ENCODE measurements at places on chromosomes 2 and 18. TPM values are rescaled to one million over a fixed set of nuclear protein-coding genes. Genes with fewer than 3 reads are reported as not detected.
A peak's percentile ranks its signal among the peaks of the same experiment; 100 is the strongest.

- no peak for ATAC-seq
Measured at GRCh38 chr18:53682796-53683195, 541.7 kb downstream of the MBD2 start.

DNA sequence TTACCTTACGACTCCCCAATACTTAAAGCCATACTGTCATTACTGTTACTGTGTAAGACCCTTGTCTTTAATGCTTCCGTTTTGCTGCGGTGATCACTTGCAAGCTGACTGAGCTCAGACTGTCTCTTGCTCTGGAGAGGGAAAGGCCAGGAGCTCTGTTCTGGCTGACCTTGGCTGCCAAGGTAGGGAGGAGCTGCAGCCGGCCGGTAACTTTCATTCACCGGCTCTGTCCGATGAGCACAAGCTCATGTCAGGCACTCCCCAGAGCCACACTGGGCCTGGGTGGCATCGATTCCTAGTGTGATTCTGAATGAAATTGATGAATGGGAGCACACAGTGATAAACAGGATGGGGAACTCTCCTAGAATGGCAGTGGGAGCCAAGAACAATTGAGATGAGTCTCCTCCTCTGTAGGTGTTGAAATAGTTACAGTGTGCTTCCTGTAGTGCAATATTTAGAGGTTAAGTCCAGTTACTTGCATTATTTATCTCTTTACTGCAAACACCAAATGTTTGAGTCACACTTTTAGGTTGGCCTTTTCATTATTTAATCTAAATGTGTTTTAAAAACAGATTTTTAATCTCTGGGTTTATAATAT is 100.9 kb downstream of the ATP9B start:
- ATAC-seq, result peak; percentile 20

- ATAC-seq, result no peak
Measured at GRCh38 chr2:20185176-20186022, 39.5 kb downstream of the SDC1 start.

GRCh38 chr2:231683292-231684235 is 24.8 kb upstream of the PTMA start:
- ATAC-seq, result no peak

The REG3A gene
- total RNA-seq, result not detected

- no peak for ATAC-seq
Measured at GRCh38 chr2:203672856-203673255, 33.6 kb upstream of the CD28 start.

- ATAC-seq, result peak; percentile 91
Measured at GRCh38 chr2:111883661-111884591, at the start of gene ANAPC1. Gene ANAPC1, minus strand, starts transcription at chr2:111884193. Its CDS starts 3,368 bp downstream, at chr2:111880825.

- no peak for ATAC-seq
Measured at GRCh38 chr2:50098242-50098641, 933.7 kb downstream of the NRXN1 start.

- ATAC-seq, result no peak
Measured at GRCh38 chr2:26672818-26673393, 19.6 kb upstream of the KCNK3 start.

GRCh38 chr2:18346344-18346743 is 214.1 kb downstream of the RDH14 start:
- ATAC-seq, result no peak

DNA sequence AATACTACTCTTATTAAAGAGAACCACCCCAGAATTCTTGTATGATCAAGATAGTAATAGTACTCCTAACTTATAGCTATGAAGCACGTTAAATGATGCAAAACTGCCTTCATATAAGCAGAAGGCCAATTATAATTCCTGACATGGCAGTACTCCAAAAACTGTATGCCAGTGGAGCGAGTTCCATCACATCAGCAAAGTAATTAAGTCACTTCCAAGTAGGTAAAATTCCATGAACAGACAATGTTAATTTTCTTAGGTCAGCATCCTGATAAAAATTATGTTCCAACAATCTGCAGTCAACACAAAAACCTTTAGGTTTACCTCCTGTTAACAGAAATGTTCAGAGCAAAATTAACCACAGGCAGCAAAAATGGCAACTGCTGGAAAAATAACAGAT is 136.7 kb downstream of the CDH2 start:
- no peak for ATAC-seq

The EGR4 gene
- not detected for total RNA-seq

Data from esophagus mucosa (tissue), 1 donor.